ENCODE measurements at places on chromosomes 7 and 10.
A peak's percentile ranks its signal among the peaks of the same experiment; 100 is the strongest.

- no peak for ATAC-seq
Observed at GRCh38 chr10:87664276-87664701, 4.6 kb downstream of the PAPSS2 start.

DNA sequence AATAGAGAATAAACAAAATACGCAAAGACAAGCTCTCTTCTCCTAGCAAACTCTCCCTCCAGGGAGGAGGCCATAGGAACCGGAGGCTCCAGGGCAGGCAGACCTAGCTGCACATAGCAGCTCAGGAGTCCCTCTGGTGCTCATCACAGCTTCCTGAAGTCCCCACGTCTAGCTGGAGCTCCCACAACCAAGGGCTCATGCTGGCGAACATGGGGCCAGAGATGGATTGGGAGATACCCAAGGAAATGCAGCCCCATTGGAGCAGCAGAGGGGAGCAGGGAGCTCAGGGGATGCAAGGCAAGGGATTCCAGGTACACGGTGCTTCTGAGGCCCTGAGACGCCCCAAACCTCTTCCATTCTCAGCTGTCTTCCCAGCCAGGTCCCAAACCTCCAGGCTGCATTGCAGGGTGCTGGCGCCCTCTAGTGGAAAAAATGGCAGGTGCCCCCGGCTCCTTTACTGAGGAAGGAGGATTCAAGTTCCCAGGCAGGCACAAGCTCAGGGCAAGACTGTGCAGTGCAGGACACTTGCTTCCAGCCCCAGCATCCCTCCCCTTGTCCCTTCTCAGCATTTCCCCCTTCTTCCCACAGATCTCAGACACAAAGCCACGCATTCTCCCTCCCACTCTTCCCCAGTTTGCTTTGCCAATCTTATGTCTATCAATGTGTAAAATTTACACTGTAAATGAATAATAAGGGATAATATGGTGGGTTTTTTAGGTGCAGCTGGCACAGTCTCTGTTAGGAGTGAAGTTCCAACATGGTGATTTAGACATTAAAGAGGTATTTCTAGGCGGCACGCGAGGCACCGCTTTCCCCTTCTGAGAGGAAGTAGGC, 46.2 kb downstream of the GPAM start:
- ATAC-seq: peak; percentile 46

- ATAC-seq: no peak
Observed at GRCh38 chr7:10706875-10707493, 266.7 kb upstream of the PHF14 start.

GRCh38 chr7:45596665-45597095, 22.5 kb downstream of the ADCY1 start:
- ATAC-seq: no peak

- no peak for ATAC-seq
Observed at GRCh38 chr10:91761721-91762120, 36.5 kb upstream of the TNKS2 start.

DNA sequence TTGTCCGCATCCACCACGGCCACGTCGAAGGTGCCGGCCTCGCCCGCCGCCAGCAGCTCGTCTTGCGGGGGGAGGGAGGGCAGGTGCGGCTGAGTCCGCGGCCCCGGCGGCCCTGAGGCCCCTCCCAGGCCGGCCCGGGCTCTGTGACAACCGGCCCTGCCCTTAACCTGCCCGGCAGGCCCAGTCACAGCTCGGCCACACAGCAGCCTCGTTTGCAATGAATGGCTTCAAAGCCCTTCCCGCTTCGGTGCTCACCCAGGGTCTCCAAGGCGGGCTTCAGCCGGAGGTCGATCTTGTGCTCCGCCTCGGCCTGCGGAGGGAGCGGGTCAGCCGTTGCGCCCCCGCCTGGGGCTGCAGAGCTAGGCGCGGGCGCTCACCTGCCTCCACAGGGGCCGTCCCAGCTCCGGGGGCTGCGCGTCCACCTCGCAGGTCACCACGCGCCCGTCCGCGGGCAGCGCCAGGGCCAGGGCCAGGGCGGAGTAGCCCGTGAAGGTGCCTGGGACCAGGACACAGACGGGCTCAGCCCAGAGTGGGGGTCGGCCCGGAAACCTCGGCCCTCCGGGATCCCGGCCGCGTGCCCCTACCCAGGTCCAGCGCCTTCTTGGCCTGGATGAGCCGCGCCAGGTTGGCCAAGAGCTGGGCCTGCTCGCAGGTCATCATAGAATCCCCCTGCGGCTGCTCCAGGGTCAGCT, 928 bp downstream of the COMTD1 start:
- ATAC-seq: no peak

GRCh38 chr10:132291826-132292225, 15.9 kb downstream of the STK32C start:
- ATAC-seq: no peak

GRCh38 chr7:15280078-15280733, 281.6 kb downstream of the AGMO start:
- peak; percentile 22 for ATAC-seq

- no peak for ATAC-seq
Observed at GRCh38 chr10:60147576-60148265, 241.4 kb upstream of the CCDC6 start.

DNA sequence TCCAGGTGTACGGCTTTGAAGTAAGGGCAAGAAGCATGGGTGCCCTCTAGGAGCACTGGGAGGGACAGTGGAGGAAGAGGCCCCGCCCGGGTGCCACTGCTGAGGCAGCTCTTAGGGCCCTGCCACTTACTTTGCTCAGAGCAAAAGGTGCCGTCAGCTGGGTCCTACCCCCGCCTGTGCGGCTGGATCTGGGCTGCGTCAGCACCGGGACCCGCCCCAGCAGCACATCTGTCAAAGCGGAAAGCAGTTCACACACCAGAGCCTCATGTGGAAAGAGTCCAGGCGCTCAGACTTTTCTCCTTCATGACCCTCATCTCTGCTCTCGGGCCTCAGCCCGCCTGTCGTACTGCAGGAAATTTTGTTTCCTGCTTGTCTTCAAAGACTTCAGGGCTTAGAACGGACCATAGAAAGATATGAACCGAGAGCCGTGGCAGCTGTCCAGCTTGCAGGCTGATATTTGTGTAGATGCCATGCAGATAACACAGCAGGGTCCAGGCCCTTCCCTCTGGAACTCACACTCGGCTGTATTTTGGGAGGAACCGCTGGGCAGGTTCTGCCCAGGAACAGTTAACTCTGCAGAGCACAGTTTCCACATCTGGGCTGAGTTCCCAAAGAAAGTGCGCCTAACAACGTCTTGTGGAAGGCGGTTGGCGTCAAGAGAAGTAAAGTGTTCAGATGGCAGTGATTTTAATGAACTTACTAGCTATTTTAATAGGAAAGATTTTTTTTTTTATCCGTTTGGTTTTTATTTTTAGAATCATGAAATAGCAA, 44.3 kb upstream of the PRKAR1B start:
- ATAC-seq: peak; percentile 86

DNA sequence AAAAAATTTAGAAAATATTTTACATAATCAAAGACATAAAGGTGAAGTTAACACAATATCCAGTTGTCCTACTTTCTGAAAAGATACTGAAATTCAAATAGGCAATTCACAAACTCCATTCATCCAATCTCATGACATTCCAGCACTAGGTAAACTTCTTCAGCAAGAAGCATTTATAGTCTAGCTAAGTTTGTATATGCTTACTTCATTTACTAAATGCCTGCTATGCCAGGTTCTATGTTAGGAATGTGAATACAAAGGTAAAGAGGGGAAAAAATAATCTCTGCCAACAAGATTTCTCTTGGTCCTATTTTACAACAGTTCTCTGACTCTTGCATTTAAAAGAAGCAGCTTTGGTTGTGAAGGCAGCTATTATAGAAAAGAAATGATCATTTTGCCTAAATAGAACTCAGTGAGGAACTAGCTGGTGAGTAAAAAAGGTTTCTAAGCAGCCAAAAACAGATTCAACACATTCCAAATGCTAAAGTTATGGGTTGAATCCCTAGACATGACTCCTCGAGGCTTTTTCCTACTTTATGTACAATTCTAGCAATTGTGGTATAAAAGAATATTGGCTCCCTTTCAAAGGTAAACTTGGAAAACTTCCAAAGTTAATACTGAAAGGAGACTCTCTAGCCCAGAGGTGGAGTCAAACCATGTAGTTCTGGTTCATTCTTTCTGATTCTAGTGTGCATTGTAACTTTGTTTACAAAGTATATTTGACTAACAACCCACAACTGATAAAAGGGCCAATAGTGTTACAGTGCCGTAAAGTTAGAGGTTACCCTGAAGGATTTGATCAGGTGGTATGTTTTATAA, 30.9 kb upstream of the KLHL7 start:
- ATAC-seq: no peak

- ATAC-seq: peak; percentile 14
Observed at GRCh38 chr7:100612730-100613390, 520 bp downstream of the MOSPD3 start.

GRCh38 chr7:89232-90019, 102.9 kb upstream of the FAM20C start:
- peak; percentile 54 for ATAC-seq

DNA sequence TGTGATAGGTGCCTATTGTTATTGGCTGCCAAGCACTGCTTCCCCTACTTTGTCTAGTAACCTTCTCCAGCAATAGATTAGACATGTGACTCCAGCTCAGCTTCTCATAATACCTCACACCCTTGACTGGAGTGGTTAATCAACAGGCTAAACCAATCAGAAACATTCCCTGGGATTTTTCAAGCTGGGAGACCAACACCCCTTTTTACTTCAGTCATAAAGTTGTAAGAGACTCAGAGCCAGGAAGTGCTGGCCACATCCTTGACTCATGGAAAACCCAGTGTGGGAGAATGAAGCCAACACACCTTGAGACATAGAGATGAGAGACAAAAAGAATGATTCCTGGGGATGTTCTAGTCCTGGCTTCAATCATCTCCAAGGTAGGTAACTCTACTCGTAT, 62.6 kb upstream of the HECTD2 start:
- no peak for ATAC-seq

DNA sequence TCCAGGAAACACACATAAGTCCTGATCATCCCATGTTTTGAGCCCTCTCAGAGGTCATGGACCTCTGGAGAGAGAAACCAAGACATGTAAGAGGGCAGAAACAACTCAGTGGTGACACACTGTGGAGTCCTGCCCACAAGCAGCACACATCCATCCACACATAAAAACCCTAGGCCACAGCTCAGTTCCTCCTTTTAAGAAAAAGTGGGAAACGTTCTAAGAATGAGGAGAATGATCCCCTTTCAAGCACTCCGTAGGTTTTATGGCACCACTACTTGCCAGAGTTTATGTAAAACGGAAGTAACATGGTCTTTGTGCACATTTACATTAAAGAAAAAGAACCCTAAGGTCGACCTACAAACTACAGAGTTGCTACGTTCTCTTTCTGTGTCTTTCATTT, 19.9 kb downstream of the ATAD1 start:
- no peak for ATAC-seq

- ATAC-seq: no peak
Observed at GRCh38 chr10:13054844-13055243, 45.1 kb upstream of the OPTN start.

- no peak for ATAC-seq
Observed at GRCh38 chr10:122911889-122912484, 1.6 kb downstream of the FAM24A start.

DNA sequence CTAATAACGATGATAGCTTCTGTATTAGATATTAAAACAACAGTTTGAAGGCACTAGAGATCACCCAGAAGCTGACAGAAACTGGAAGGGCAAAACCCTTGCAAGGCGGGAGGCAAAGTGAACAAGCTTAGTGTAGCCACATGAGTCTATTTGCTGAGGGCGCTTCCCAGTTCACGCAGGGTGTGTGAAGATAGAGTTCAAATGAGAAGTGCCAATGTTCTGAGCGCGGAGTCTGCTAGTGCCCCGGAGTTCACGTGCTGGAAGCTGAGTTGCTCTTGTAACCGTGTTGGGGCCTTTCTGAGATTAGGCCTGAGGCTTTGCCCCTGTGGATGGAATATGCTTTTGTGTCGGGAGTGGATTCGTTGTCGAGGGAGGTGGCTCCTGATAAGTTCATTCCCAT, 16.6 kb upstream of the GTPBP4 start:
- ATAC-seq: no peak

GRCh38 chr7:14748461-14748860, 154.1 kb downstream of the DGKB start:
- no peak for ATAC-seq

GRCh38 chr7:149620961-149621360, 123.4 kb upstream of the ZNF746 start:
- no peak for ATAC-seq

DNA sequence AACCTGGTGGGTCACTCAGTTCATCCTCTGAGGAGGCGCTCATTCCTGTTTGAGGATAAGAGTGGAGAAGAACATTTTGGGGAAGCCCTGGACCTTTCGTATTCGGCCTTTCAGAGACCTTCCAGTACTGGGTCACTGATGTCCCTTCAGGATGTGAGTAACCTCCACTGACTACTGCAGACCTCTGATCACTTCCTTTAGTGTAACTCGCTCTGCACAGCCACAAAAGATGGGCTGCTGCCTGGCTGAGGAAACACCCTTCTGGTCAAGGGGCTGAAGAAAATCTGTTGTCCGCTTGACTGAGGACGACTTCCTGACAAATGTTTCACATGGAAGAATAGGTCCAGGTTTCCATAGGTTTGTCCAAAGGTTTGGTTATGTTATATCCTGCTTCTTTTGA, 15.9 kb upstream of the TBXAS1 start:
- ATAC-seq: no peak

DNA sequence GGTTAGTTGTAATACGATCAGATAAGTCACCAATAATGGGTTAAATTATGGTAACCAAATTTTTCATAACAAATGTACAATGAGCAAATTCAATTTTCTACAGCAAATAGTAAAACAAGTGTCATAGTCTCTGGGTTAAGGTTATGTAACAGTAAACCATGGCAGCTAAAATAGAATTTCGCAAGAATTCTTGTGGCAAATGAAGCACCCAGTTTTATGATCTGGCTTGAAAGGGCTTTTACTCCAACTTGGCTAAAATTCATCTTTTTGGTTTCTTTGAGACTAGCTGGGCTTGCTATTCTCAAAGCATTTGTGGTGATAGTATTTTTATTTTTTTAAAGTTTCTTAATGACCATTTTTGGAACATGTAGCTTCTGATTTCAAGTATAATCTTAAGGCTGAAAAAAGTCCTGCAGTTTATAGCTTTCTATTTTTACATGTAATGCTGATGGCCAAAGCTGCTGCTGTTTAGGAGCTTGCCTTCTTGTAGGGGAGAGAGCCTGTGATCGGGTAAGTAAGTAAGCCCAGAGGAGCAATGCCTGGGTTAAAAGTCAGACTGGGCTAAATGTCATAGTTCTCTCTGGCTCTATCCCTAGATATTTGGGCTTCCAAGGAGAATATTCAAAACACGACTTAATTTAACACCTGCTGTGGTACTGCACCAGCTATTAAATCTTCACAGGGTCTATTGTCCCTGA, 55.5 kb upstream of the SYPL1 start:
- peak; percentile 39 for ATAC-seq

GRCh38 chr7:148809856-148810255, 74.2 kb downstream of the EZH2 start:
- ATAC-seq: no peak

GRCh38 chr10:116470768-116471415, 43.2 kb downstream of the PNLIPRP3 start:
- ATAC-seq: no peak
